Activated CD4-positive, alpha-beta T cell treated with anti-CD3 and anti-CD28 coated beads for 1 hour (primary cell): ENCODE measurements at places on chromosomes 13 and 19.

GRCh38 chr13:49546561-49546960 lies 38.8 kb downstream of the RCBTB1 start:
- no peak for DNase-seq

DNA sequence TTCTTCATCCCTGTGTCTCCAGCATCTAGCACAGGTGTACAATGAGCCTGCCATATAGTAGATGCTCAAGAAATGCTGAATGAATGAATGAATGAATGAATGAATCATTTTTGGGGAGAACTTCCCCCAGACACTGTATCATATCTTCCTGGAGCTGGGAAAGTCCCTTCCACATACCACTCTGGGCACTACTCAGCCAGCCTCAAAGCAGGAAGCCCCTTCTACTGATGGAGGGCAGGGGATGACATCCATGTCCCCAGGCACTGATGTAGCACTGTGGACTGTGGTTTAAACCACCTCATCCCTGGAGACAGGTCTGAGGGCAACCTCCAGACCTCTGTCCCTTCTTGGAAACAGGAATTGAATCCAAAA lies 4.8 kb downstream of the GNA15 start:
- no peak for DNase-seq

DNA sequence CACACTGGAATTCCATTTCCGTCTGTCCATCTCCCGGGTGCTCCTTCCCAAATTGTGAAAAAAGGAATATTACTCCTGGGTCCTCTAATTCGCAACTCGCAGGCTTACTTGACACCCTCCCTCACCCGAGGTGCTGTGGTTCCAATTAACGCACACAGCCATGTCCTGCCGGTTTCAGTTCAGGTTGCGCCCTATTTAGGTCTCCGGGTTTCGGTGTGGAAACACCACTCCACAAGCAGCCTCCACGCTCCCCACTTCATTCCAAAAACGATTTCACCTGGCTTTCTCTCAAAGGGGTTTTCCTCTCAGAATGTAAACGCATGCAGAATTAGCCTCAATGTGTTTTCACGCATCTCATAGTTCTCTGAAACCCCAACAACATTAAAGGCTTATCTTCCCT lies 37.9 kb downstream of the NAXD start:
- DNase-seq = no peak

DNA sequence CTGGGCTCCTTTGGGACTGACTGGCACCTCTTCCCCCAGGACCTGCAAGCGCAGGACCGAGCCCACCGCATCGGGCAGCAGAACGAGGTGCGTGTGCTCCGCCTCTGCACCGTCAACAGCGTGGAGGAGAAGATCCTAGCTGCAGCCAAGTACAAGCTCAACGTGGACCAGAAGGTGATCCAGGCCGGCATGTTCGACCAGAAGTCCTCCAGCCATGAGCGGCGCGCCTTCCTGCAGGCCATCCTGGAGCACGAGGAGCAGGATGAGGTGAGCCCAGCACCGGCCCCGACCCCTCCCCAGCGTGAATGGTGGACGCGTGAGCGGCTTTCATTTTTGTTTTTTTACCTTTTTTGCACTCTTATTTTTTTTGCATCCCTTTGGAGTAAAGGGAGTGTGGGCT lies 56.0 kb upstream of the LDLR start:
- no peak for DNase-seq

DNA sequence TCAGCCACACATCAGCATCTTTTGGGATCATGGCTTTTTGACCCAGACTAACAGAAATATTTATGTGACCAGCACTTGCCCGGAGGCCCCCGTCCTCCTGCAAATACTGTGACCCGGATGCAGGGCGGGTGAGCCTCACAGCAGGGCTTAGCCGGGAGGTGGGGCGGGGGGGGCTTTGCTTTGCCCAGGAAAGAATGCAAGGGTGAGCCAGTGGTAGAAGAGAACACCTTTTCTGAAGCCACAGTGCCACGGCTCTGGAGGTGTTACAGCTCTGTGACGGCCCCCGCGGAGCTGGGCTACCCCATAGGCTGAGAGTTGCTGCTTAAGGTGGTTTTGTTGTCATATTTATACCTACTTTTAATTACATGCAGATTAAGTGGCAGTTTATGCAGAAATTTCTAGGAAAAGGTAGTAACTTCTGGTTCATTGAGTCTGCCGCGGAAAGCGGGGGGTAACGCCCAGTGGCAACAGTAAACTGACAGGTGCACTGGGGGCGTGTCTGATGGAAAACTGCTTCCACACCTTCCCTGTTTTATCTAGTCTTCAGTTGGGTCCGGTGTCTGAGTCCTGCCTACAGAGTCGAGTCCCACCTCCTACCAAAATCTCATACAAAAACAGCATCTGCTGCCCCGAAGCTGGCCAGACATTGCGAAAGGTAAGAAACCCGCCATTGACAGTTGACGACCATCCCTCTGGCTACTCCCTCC lies 187.9 kb downstream of the TEX29 start:
- no peak for DNase-seq

- no peak for DNase-seq
Observed at GRCh38 chr13:110973007-110973700, 58.3 kb upstream of the ANKRD10 start.

DNA sequence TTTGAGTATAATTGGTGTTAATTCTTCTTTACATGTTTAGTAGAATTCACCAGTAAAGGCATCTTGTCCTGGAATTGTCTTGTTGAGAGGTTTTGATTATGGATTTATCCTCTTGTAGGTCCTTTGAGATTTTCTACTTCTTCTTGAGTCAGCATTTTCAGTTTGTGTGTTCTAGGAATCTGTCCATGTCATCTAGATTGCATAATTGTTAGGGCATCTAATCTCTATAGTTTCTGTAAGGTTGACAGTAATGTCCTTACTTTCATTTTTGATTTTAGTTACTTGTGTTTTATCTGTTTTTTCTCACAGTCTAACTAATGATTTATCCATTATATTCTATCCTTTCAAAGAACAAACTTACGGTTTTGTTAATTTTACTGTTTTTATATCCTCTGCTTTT lies 492.0 kb downstream of the FGF9 start:
- DNase-seq = no peak

- DNase-seq = no peak
Observed at GRCh38 chr19:46639358-46640182, 3.6 kb upstream of the GNG8 start.
